K562 (cell line): ENCODE measurements at places on chromosomes 3 and 15.

DNA sequence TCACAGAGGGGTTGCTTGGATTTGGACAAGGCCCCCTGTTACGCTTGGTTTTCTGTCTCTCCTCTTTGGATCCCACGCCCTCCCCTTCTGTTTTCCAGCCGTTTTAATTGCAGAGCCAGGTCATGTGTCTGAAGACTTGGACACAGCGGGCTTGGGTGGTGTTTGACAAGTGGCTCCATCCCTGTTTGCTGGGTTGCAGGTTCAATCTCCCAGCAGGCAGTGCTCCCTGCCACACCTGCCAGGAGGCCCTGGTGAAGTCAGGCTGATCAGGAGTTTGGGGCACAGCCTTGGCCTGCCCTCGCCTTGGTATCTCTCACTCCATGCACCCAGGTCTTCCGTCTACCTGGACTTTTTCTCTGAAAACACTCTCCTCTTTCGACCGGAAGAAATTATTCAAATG lies 59.0 kb downstream of the PLXNA1 start:
- DNase-seq = no peak

GRCh38 chr3:160180581-160181216 lies 44.5 kb upstream of the C3orf80 start:
- no peak for DNase-seq

DNA sequence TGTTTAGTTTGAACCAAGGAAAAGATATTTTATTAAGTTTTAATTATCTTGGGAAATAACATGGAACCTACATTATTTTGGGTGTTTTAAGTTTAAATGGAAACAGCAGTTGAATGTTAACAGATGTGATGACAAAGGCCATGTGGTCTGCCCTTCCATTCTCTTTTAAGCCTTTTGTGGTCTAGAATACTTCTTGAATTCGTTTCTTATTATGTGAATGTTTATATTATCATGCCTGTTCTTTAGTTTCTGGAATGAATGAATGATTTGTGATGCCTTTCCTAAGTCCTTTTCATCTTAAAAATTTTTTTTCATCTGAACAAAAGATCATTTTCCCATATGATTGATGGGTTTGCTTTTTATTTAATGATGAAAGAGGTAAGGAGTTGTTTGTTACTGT lies 44.6 kb downstream of the SNRK start:
- DNase-seq = no peak

GRCh38 chr3:121835465-121835801 lies 424 bp downstream of the EAF2 start:
- DNase-seq = no peak

GRCh38 chr3:171401432-171401831 lies 58.8 kb downstream of the TNIK start:
- DNase-seq = no peak

DNA sequence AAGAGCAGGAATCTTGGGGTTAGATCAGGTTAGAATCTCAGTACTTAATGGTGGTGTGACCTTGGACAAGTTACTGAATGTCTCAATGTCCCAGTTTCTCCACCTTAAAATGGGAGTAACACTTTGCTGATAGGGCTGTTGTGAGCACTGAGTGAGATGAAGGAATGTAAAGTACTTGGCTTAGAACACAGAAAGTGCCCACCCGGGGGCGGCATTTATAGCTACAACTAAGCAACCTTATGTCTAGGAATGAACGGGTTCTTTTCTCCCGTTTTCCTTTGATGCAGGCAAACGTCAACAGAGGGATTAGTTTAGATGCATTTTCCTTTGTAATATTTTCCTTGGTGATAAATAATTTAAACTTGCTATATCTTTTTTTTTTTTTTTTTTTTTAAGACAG lies 176.6 kb downstream of the USP13 start:
- peak; percentile 3 for DNase-seq

GRCh38 chr15:34644061-34644460 lies 60.6 kb upstream of the GOLGA8B start:
- no peak for DNase-seq

DNA sequence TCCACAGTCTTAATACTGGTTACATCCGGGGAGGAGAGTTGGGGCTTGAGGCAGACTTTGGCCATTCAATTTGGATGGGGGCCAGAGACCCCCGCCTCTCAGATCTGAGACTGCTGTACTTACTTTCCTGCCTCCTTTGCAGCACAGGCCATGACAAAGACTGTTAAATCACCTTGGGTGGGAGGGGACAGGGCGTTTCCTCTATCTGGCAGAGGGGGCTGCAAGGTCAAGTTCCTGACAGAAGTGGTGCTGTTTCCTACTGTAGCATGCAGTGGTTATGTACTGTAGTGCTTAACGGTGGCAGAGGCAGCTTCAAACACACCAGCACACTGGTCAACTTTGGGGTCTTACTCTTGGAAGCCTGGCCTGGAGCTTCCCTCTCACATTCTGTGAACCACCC lies 261.2 kb upstream of the LRRFIP2 start:
- peak; percentile 57 for DNase-seq

- no peak for DNase-seq
Measured at GRCh38 chr3:156251424-156251823, 131.0 kb downstream of the KCNAB1 start.

GRCh38 chr3:126321490-126321889 lies 35.7 kb downstream of the KLF15 start:
- DNase-seq = no peak

- peak; percentile 80 for DNase-seq
Measured at GRCh38 chr3:41267975-41268640, 68.8 kb downstream of the CTNNB1 start.

DNA sequence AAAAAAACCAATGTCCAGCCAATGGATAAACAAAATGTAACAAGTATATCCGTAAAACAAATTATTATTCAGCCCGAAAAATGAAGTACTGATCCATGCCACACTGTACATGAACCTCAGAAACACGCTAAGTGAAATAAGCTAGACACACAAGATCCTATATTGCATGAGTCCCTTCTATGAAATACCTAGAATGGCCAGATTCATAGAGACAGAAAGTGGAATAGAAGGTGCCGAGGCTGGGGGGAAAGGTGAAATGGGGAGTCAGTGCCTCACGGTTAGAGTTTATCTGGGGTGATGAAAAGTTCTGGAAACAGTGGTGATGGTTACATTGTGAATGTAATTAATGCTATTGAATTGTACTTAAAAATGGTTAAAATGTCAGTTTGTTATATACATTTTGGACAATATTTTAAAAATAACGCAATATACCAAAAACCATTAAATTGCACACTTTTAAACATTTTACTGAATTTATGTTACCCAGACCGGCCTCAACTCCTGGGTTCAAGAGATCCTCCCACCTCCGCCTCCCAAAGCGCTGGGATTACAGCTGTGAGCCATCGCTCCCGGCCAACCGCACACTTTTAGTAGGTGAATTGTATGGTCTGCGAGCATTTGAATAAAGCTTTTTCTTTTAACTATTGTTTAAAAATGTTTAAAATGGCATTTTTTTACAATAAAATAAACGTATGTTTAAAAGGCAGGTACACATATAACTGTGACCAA lies 2.1 kb downstream of the RNF168 start:
- DNase-seq = peak; percentile 52

- peak; percentile 85 for DNase-seq
Measured at GRCh38 chr3:172040078-172040980, 951 bp downstream of the FNDC3B start.

GRCh38 chr15:82111918-82112317 lies 66.1 kb upstream of the MEX3B start:
- DNase-seq = no peak

- DNase-seq = no peak
Measured at GRCh38 chr15:36218322-36218721, 361.1 kb upstream of the CDIN1 start.

DNA sequence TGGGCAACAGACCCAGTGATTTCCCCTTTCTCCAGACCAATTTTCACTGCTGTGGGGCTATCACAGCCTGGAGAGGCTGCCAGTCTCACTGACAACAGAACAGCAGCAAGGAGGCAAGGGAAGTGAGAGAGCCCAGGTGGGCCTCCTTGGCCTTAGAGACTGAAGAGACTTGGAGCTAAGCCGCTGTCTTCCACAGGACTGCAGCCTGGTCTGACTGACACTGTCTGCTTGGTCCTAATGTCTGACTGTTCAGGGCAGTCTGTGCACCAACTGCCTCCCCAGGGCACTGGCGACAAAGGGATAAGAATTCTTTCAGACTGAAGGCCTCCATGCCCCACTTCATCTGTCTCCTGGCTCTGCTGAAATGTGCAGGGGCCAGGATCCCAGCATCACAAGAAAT lies 11.5 kb downstream of the POMGNT2 start:
- no peak for DNase-seq

DNA sequence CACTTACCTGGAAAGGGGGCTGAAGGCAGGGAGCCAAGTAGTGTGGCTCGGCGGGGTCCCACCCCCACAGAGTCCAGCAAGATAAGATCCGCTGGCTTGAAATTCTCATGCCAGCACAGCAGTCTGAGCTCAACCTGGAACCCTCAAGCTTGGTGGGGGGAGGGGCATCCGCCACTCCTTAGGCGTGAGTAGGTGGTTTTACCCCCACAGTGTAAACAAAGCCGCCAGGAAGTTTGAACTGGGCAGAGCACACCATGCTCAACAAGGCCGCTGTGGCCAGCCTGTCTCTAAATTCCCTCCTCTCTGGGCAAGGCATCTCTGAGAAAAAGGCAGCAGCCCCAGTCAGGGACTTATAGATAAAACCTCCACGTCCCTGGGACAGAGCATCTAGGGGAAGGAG lies 156.3 kb downstream of the KBTBD8 start:
- DNase-seq = no peak

DNA sequence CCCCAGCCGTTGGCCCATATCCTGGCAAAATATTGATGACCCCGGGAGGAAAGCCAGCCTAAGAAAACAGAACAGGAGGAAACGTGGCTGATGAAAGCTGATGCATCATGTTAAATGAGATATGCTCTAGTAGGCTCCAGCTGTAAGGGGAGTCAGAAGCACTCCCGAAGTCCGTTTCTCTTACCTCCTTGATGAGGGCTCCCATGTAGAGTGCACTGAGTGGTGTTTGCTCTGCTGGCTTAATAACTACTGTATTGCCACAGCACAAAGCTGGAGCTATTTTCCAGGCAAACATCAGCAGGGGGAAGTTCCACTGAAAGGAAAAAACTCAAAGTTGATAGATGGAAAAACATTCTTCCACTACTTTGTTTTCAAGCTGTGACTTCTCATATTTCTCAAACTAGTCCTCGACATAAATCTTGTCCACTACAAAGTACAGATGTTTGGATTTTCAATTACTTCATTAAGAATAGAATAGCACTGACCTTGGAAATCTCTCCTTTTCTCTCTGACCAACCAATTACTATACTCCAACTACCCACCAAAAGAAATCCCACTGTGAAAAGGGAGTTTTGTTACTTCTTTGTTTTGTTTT lies 72.7 kb downstream of the ALDH1A2 start:
- DNase-seq = no peak

GRCh38 chr15:80015156-80015555 lies 44.2 kb upstream of the BCL2A1 start:
- no peak for DNase-seq

- DNase-seq = no peak
Measured at GRCh38 chr3:196499061-196499460, 4.5 kb downstream of the RNF168 start.

DNA sequence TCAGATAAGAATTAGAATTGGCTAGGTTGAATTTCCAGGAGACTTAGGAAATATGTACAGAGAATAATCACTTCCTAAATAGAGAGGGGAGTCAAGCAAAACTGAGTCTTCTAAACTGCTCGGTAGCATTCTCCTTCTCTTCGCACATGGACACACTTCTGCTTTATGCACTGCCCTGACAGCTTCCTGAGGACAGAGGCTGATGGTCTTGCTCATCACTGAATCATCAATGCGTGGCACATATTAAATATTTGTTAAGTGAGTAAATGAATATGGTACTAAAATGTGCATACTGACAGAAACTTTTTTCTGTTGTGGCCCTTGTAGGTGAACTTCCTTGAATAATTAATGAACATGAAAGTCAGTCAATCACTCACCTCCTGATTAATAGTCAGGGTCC lies 315.5 kb downstream of the FHIT start:
- no peak for DNase-seq

- DNase-seq = no peak
Measured at GRCh38 chr15:85691350-85692240, 103.1 kb downstream of the KLHL25 start.

DNA sequence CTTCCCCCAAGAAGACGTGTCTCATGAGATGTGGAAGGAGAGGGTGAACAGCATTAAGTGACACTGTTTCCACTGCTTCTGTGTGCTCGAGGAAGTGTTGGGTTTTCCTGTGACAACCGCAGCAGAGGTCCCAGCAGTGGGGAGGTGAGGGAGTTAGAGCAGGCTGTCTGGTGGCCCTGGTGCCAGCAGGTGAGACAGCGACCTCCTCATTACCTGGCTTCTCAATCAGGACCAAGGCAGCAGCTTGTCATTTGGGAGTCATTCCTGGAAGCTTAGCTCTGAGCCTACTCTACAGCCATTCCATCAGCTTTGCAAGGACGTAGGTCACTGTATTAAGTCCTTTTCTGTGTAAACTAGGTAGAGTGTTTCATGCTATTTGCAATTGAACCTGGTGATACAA lies 63.3 kb upstream of the RGMA start:
- DNase-seq = no peak
